ENCODE measurements at places on chromosomes 13 and 19.

DNA sequence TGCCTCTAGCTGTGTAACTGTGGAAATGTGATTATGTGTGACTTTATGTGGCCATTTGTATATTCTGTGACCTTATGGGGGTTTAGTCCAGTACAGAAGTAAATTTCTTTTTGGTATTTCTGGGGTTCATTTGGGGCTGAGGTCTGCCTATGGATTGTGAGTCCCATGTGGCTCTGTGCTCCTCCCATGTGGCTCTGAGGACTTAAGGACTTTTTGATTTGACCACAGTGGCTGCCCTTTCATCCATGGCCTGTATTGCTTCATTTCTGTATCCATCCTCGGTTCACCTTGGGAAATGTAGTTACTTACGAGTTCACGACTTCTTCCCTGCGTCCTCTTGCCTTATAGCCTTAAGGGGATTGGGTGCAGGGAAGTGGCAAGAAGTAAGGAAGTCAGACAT is 1.0 kb downstream of the ZNF420 start:
- no peak for DNase-seq

DNA sequence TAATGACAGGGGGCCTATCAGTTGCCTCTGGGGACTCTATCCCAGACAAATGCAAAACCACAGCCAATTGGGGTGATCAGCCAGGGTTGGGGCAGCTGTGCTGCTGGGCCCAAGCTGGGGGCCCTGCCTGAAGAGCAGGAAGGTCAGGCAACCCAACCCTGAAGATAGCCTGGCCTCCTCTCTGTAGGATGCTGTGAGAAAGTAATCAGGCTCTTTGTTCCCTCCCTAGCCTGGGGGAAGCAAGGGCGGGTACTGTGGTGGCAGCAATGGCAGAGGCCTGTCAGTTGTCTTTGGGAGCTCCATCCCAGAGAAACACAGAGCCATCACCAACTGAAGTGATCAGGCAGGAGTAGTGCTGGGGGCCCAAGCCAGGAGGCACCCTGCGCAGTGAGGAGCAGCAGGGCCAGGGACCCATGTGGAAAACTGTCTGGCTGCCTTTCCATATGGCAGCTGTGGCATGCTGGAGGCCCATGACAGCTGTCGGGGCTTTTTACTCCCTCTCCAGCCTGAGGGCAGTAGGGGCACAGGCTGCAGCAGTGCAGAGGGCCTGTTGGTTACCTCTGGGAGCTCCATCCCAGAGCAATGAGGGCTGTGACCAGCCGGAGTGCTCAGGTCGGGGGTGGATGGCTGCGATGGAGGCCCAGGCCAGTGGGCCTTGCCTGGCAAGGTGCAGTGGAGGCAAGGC is 73.6 kb upstream of the ATP12A start:
- no peak for DNase-seq

DNA sequence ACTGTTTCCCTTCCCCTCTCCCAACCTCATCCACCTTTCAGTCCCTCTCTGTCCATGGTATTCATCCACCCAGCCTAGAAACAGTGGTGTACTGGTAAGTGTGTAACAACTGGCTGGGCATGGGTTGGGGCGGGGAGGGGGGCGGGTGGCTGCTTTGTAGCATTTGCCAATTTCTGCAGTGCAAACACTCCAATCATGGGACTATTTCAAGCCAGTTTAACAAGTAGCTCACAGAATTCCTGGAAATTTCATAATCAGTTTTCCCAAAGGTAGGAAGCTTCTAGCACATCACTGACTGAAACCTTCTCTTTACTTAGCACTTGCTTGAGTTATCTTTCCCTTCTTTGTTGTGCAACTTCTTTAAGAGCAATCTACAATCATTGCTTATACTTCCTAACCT is 100.8 kb upstream of the WASF3 start:
- DNase-seq = no peak

- DNase-seq = no peak
Observed at GRCh38 chr13:103731959-103732358, 665.7 kb upstream of the SLC10A2 start.

- no peak for DNase-seq
Observed at GRCh38 chr19:16496613-16496983, 404 bp downstream of the C19orf44 start.

- DNase-seq = no peak
Observed at GRCh38 chr13:74203576-74203975, 69.4 kb upstream of the KLF12 start.

DNA sequence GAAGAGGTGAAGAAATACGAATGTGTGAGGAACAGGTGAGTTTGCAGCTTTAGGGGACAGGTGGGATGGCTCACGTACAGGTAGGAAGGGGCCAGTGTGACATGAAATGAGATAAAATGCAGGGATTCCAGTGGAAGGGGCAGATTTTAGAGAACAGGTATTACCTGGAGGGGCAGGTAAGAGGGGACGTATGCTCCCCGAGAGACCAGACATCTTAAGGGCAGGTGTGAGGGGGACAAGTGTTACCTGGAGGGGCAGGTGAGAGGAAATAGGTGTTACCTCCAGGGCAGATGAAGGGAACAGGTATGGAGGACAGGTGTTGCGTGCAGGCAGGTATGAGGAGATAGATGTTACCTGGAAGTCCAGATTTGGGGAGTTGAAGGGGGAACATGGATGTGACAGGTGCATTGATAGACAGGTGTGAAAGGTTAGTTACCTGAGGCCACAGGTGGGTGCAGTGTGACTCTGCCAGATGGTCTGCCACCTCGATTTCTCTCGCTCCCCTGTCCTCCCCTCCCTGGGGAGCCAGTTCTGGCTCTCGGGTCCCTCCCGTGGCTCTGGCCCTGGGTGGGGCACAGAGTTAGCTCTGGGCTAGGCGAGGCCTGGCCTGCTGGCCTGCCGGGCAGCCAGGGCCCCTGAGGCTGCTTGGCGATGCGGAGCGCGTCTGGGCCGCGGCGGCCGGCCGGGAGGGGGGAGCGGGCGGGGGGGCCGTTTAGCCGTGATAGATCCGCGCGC is 2.1 kb downstream of the ERFL start:
- DNase-seq = no peak

DNA sequence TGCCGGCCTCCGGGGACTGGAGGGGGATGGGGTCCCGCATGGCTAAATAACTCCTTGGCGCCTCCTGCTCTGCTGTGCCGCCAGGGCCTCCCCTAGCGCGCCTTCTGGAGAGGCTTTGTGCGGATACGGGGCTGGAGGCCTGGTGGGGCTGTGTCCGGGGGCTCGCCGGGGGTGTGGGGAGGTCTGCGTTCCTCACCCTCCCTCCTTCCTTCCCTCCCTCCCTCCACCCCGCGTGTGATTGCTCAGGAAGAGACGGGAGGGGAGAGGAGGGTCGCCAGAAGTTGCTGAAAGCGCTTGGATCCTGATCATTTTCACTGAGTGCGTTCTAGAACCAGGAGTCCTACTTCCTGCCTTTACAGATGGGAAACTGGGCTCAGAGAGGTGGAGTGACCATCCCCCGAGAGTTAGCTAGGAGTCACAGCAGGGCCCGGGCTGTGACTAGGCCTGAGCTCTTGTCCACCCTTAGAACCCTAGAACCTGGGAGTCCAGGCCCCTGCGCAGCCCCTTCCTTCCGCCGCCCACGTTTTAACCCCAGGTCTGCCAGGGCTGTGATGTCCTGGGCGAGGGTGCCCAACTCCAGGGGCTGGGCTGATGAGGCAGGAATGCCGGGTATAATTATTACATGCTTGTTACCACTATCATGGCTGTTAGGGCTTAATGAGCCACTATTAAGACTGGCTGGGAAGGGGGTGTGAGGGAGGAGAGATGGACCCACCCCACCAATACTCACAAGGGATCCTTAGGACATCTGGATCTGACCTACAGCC is 782 bp upstream of the JUND start:
- DNase-seq = no peak

- no peak for DNase-seq
Observed at GRCh38 chr19:58560921-58561320, 2.5 kb upstream of the UBE2M start.

- DNase-seq = no peak
Observed at GRCh38 chr19:32373585-32374295, 28.3 kb downstream of the ZNF507 start.

- no peak for DNase-seq
Observed at GRCh38 chr13:111508902-111509509, 188.6 kb downstream of the TEX29 start.

- DNase-seq = no peak
Observed at GRCh38 chr19:31350693-31351055, 1.4 kb upstream of the TSHZ3 start.

- DNase-seq = no peak
Observed at GRCh38 chr19:14393329-14393728, 12.1 kb downstream of the ADGRE5 start.

GRCh38 chr19:32397671-32398101 is 7.9 kb upstream of the DPY19L3 start:
- no peak for DNase-seq

GRCh38 chr19:48445256-48445605 is 552 bp upstream of the GRWD1 start:
- no peak for DNase-seq

DNA sequence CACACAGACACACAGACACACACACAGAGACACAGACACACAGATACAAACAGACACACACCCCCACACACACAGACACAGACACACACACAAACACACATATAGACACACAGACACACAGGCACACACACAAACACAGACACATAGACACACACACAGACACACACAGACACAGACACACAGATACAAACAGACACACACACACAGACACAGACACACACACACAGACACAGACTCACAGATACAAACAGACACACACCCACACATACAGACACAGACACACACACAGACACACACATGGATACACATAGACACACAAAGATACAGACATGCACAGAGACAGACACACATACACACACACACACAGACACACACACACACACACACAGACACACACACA is 174.5 kb downstream of the URI1 start:
- DNase-seq = no peak

- DNase-seq = no peak
Observed at GRCh38 chr19:48627865-48628314, 8.6 kb downstream of the SPHK2 start.

DNA sequence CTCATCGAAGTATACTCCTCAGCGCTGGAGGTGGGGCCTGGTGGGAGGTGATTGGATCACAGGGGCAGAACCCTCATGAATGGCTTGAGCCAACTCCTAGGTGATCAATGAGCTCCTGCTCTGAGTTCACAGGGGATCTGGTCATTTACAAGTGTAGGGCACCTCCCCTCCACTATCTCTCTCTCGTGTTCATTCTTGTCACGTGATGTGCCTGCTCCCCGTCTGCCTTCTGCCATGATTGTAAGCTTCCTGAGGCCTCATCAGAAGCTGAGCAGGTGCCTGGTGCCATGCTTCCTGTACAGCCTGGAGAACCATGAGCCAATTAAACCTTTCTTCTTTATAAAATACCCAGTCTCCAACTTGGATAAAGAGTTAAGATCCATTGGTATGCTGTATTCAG is 61.4 kb downstream of the NALCN start:
- no peak for DNase-seq

DNA sequence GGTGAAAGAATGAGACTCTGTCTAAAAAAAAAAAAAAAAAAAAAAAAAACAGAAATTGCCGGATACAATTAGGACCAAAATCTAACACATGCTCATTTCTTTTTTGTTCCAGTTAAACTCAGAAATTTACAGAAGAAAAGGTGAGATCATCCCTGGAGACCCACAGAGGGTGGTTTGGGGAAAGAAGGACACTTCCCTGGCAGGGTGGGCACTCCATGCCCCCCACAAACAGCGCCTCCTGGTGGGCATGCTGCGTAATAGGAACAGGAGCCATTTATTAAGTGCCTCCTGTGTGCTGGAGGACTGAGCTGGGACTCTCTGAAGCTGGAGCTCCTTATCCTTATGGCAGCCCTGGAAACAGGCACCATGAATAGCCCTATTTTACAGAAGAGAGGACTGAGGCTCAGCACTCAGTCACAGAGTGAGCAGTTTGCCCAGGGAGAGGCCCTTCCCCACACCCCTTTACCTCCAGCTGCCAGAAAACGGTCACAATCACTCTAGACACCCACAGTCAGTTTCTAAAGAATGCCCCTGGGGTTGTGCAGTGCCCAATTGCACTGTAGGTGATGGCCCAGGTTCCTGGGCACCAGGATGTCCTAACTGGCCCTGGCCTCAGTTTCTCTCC is 10.1 kb downstream of the C19orf38 start:
- DNase-seq = no peak

DNA sequence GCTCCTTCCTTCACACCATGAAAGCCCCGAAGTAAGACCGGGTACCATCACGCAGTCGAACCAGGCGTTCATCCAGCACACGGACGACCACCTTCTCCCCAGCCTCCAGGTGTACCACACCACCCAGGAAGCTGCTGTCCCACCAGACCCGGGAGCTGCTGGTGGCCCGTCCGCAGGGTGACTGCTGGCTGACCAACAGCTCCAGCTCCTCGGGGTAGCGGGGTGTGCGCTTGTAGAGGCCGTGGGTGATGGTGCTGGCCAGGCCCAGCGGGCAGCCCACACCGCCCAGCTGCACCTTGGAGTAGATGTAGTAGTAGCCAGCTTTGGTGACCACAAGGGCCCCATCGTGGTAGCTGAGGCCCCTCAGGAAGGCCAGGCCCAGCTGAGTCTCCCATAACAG is 5.0 kb downstream of the TNFSF14 start:
- no peak for DNase-seq

GRCh38 chr19:6948884-6949283 is 61.5 kb downstream of the ADGRE1 start:
- DNase-seq = no peak

- no peak for DNase-seq
Observed at GRCh38 chr19:15562145-15562544, 52.9 kb upstream of the CYP4F8 start.

Measured in stimulated activated CD4-positive, alpha-beta T cell treated with anti-CD3 and anti-CD28 coated beads, Interleukin-12 subunit alpha, Interleukin-12 subunit beta, amount 100 ng/mL, for 48 hours (primary cell).